CD4-positive, alpha-beta T cell treated with Interleukin-4 for 1 hour (primary cell): ENCODE measurements at places on chromosomes 6 and 20.

DNA sequence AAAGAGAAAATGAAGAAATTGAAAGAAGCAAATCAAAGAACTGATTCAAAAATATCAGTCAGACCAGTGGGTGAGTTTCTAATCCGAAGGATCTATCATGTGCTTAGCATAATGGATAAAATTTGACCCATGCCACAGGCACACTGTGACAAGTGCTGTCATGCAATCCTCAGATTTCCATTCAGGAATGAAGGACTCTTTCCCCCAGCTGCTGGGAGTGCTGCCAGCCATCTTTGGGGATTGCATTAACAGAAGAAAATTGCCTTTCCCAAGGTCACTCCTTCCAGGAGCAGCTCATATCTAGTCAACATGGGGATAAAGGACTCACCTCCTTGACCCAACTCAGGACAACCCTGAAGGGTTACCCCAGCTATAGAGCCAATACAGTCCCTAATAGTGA is 316.7 kb upstream of the TBX18 start:
- no peak for DNase-seq

- DNase-seq: no peak
Measured at GRCh38 chr6:140893432-140893831, 1239.3 kb upstream of the GJE1 start.

- DNase-seq: peak; percentile 14
Measured at GRCh38 chr6:105832313-105832761, 253.8 kb upstream of the PRDM1 start.

- no peak for DNase-seq
Measured at GRCh38 chr6:39608652-39609345, 116.4 kb downstream of the KIF6 start.

DNA sequence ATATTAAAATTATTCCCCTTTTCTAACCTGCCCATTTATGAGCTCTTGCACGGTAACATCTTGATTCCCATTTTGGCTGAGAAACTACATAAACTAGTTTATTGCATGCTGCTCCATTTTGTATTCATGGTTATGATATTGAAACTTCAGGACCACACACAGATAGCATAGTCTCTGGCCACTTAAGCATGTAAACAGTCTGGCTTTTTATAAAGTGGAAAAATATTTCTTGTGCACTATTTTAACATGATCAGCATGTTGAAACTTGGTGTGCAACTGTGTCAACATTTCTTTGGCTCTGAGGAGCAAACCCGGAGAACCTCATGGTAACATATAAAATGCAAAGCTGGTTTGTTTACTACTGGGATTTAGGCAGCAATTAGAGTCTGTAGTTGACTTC is 70.7 kb downstream of the SLX4IP start:
- DNase-seq: no peak

- DNase-seq: peak; percentile 19
Measured at GRCh38 chr6:33812669-33813068, 8.9 kb upstream of the MLN start.

GRCh38 chr6:83071023-83071422 is 3.6 kb downstream of the DOP1A start:
- no peak for DNase-seq

- DNase-seq: no peak
Measured at GRCh38 chr20:62427172-62428001, at the start of gene RBBP8NL. Gene RBBP8NL, minus strand, starts transcription at chr20:62427539. Its CDS starts 7,892 bp downstream, at chr20:62419647.

- no peak for DNase-seq
Measured at GRCh38 chr6:144853603-144854002, 568.5 kb downstream of the UTRN start.

GRCh38 chr20:57879779-57880570 is 170.2 kb upstream of the PMEPA1 start:
- DNase-seq: no peak

- no peak for DNase-seq
Measured at GRCh38 chr6:146795479-146796133, 196.8 kb downstream of the ADGB start.

GRCh38 chr6:116507324-116507723 is 4.1 kb upstream of the CALHM5 start:
- no peak for DNase-seq

GRCh38 chr20:8073024-8073832 is 53.7 kb upstream of the TMX4 start:
- peak; percentile 13 for DNase-seq

DNA sequence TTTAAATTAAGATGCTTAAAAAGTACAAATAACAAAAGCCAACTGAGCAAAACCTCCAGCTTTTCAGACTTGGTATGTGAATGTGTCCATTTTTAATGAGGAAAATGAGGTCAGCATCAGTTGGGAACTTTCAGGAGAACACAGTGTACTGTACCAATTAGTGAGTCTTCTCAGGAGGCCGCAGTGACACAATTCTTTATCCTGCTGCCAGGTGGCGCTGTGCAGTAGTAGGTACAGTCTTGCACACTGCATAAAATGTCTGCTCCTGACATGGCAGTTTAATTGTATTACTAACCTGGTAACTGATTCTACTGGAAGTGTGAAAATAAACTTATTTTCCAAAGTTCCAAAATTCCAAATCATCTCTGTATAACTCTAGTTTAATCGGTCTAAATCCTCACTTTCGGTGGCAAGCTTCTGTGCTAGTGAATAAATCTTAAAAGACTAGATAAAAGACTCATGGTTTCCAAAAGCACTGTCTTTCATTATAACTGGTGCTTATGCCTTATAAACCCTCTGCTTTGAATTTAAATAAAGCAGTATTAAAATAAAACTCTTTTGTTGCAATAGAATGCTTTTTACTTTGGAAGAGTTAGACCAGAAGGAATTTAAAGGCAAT is 214.8 kb upstream of the MMS22L start:
- DNase-seq: peak; percentile 34

DNA sequence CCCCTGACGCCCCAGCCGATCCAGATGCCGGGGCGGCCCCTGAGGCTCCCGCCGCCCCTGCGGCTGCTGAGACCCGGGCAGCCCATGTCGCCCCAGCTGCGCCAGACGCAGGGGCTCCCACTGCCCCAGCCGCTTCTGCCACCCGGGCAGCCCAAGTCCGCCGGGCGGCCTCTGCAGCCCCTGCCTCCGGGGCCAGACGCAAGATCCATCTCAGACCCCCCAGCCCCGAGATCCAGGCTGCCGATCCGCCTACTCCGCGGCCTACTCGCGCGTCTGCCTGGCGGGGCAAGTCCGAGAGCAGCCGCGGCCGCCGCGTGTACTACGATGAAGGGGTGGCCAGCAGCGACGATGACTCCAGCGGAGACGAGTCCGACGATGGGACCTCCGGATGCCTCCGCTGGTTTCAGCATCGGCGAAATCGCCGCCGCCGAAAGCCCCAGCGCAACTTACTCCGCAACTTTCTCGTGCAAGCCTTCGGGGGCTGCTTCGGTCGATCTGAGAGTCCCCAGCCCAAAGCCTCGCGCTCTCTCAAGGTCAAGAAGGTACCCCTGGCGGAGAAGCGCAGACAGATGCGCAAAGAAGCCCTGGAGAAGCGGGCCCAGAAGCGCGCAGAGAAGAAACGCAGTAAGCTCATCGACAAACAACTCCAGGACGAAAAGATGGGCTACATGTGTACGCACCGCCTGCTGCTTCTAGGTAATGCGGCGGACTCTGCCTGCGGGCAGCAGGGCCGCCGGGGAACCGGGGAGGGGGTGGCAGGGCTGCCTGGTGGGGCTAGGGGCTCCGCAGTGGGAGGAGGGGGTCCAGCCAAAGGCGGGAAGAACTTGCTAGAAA is 2.3 kb downstream of the GNAS start:
- DNase-seq: no peak

DNA sequence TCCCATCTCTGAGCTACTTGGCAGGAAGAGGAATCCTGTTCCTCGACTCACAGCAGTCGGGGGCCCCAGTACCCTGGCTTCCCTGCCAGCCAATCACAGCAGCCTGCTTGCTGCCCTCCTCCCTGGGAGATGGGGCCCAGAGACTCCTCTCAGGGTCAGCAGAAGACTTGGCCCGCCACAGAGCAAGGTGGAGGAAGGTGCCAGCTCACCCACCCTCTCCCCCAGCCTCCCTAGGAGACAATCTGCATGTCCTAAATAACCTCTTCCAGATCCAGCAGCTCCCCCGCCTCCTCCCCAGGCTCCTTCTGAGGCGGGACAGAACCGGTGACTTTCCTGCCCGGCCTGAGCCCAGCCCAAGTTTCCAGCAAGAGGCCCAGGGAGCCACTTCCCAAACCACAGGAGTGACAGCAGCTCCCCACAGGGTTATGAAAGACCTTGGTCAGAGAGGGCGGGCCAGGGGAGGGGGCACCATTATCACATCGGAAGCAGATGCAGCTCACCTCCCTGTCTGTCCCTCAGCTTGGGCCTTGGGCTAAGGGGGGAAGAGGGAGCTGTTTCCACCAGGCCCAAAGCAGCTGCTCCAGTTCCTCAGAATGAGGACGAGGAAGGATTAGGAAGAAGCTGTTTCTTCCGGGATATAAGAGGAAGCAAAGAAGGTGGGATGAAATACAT is 2.3 kb downstream of the CCND3 start:
- peak; percentile 52 for DNase-seq

GRCh38 chr20:55252521-55252920 is 752.8 kb downstream of the CBLN4 start:
- no peak for DNase-seq

DNA sequence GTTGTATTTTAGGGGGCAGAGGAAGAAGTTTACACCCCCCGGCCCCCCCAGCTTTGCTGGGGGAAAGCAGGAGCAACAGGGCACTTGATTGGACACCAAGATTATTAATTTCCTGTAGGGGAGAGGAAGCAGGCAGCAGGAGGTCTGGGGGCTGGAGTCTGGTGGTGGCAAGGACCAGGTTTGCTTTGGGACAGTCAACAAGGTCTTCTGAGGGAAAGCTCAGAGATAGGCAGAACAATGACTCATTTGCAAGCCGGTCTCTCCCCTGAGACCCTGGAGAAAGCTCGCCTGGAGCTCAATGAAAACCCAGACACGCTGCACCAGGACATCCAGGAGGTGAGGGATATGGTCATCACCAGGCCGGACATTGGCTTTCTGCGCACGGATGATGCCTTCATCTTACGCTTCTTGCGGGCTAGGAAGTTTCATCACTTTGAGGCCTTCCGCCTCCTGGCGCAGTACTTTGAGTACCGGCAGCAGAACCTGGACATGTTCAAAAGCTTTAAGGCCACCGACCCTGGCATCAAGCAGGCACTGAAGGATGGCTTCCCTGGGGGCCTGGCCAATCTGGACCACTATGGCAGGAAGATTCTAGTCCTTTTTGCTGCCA is 1.6 kb downstream of the CLVS2 start:
- DNase-seq: no peak

GRCh38 chr6:23180504-23181293 is 611.3 kb downstream of the HDGFL1 start:
- no peak for DNase-seq

GRCh38 chr6:170553534-170554012 is 466 bp upstream of the PSMB1 start:
- DNase-seq: no peak

GRCh38 chr20:57562541-57563465 is 1.9 kb downstream of the PCK1 start:
- no peak for DNase-seq

- no peak for DNase-seq
Measured at GRCh38 chr20:4047614-4048013, 32.3 kb upstream of the RNF24 start.

- DNase-seq: no peak
Measured at GRCh38 chr6:35757456-35758123, 18.8 kb upstream of the CLPSL2 start.

- DNase-seq: no peak
Measured at GRCh38 chr20:58635279-58635665, 15.8 kb upstream of the STX16 start.

GRCh38 chr6:168225471-168225911 is 94.1 kb downstream of the DACT2 start:
- no peak for DNase-seq

DNA sequence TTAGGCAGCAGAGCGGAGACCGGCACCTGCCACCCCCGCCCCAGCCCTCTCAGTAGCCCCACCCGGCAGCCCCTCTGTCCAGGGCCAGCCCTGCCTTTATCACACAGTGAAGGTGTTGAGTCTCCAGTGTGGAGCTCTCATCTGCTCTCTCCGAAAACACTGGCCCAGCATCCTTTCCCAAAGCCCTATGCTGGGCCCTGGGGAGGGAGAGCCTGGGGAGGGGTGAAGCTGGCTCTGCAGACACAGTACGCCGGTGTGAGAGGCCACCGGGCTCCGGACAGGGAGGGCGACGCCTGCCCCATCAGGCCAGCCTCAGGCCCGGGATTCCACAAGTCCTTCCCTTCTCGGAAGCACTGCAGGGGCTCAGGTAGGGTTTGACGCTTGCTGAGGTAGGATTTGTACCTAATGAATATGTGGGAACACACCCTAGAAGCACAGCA is 186.9 kb downstream of the ERMARD start:
- no peak for DNase-seq

GRCh38 chr6:34459899-34460593 is 5.8 kb upstream of the PACSIN1 start:
- DNase-seq: peak; percentile 46

DNA sequence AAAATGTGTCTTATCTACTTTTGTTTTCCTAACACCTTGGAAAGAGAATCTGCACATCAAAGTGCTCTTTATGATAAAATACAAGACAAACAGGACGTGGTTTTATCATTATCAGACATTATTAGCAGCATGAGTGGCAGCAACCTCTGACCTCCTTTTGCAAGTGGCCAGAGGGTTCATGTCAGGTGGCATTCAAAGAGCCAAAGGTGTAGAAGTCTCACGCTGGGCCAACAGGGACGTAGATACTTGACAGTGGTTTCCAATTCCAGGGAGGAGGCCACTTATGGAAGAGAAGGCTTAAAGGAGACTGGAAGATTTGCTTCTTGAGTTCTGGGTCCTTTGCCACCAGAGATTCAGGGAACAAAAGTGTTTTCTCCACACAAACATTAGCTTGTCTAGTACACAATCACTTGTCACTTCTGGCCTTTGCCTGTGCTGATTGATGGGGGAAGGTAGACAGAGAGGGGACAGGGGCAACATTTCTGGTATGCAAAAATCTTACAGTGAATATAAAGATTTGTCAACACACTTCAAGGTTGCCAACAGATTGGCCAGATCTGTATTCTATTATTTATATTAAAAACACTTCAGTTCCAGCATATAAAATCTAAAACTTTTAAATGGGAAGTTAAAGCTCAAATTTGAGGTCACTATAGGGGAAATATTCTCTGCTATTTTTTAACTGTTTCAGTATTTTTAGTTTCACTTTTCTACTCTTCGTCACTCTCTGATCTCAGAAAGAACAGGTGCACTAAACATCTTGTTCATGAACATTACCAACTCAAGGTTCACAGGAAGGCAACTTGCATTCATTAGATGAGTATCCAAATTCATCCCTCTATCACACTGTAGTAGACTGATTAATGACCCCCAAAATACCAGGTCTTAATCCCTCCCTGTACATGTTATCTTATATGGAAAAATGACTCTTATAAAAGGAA is 52.1 kb upstream of the FBXO30 start:
- peak; percentile 53 for DNase-seq

GRCh38 chr20:49268600-49269365 is 9.1 kb downstream of the ZNFX1 start:
- no peak for DNase-seq

GRCh38 chr6:160505970-160506369 is 157.8 kb downstream of the SLC22A3 start:
- no peak for DNase-seq
